ENCODE measurements at places on chromosomes 4 and X.
A peak's percentile ranks its signal among the peaks of the same experiment; 100 is the strongest.

DNA sequence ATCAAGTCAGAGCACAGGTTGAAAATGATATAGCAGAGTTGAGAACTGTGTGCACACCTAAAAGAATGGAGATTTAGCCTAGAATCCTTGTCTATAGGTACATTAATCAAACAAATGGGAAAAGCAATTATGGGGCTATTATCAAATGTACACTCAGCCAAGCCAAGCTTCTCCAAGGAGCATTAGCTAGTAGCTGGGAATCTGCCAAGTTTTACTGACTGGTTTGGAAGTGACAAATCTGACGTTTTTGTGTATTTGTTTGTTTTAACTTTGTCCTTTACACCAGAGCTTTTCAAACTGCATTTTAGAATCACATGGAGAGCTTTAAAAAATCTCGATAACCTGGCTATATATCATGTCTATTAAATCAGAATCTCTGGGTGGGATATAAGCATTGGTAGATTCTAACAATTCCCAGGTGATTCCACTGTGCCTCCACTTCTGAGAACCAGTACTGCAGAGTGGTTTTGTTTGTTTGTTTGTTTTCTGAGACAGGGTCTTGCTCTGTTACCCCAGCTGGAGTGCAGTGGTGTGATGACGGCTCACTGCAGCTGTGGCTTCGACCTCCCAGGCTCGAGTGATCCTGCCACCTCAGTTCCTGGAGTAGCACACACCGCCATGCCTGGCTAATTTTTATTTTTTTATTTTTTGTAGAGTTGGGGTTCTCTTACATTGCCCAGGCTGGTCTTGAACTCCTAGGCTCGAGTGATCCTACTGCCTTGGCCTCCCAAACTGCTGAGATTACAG, 279.8 kb downstream of the UNC5C start:
- no peak for DNase-seq

- DNase-seq: no peak
Observed at GRCh38 chr4:147596981-147597380, 20.2 kb upstream of the TMEM184C start.

DNA sequence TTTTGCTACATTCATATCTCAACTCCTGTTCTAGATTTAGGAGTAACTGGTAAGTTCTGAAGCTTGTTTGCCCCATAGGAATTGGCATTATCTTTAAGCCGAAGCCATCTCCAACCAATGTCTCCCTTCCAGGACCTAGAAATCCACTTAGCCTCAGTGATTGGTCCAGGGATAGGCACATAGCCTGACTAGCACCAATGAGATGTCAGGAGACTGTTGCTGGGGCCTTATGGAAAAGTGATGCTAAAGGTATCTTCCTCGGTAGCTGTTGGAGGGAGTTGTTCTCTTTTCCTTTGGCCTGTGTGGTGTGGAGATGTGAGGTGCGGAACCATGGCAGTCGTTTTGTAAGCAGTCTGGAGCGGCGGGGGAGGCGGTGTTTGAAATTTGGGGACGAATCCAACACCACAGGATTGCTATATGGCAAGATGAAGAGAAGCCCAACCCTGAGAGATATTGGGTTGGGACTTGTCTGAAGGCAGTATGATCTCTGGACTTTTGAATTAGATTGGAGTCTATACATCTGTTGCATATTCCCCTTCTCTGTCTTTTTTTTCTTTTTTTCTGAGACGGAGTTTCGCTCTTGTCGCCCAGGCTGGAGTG, 109.8 kb upstream of the ATP6AP2 start:
- DNase-seq: no peak

GRCh38 chr4:56958111-56958517, 19.3 kb downstream of the NOA1 start:
- peak; percentile 57 for DNase-seq

DNA sequence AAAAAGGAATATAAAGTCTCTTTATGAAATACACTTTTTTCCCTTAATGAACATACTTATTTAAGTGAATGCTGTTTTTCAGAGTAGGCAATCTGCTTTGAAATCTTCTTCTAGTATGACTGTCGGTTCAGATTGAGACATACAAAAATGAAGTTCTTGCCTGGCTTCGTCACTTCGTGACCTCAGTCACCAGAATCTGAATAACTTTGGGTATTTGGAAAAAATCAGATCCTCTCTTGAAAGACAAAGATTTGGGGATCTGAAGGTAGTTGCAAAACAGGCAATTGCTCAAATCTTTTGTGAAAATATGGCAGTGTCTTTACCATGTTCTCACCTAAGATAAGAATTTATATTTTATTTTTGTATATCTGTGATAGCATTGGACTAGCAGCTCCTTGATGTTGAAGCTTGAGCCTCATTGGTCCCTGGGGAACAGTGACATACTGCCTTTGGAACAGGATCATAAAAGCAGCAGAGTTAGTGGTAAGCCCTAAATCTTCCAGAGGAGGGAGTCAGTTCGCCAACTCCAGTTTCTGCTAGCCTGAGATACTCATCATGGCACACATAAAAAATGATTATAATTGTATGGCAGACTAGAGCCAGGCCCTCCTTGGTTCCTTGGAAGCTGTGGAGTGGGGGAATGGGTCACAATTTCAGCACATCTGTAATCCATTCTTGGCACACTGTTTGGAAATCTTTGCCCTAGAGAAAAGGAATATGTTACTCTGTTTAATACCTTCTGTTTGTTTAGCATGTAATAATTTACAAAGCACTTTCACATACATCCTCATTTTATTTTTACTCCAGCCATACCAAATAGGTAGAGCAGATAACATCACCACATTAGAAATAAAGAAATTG, 5.0 kb downstream of the ARFIP1 start:
- DNase-seq: no peak

DNA sequence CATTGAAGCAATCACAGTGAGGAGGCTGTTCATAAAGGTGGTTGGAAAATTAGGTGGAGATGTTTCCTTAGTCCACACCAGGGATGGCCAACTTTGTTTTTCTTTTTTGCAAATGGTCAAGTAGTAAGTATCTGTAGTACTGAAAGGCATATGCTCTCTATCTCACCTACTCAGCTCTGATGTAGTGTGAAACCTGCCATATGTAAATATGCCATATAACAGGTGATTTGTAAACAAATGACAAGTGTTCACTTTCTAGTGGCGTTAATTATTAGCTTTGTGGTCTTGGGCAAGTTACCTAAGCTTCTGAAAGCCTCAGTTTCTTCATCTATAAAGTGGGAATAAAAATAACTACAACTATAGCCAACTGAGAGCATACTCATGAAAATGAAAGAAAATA, 421.4 kb upstream of the LCORL start:
- no peak for DNase-seq

DNA sequence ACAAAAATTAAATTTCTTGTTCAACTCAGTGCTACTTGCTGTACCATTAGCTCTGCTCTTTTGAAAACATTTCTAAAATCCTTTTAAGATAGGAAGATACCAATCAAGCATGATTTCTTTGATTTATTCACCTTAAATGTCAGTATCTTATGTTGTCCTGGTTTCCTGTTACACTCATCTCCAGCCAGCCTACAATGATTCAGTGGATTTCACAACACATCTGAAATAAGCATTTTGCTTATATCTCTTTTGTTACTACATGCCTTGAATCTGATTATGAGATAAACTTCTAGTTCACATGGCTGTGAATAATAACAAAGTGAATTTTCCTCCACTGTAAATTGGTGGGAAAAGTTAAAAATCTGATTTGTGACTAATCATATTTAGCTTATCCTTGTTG, 112.5 kb upstream of the BMP3 start:
- no peak for DNase-seq

DNA sequence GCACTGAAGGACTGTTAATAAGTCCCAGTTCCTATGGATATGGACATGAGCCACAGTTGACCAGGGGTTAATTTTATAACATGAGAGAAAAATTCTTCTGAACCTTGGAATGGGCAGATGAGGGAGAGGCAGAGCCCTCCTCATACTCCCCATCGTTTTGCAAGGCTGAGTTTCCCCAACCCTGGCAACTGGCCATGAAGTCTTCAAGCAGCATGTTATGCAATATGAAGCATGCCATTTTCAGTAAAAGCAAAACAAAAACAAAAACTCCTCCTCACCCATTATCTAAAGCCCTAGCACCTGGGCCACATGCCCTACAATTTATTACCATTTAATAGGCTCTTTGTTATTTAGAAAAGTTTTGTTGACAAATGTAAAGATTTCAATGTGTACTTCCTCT, 64.5 kb downstream of the GPC4 start:
- DNase-seq: no peak

GRCh38 chr4:145252190-145252589, 71.8 kb upstream of the OTUD4 start:
- DNase-seq: no peak

GRCh38 chr4:13654162-13654797, 26.8 kb upstream of the BOD1L1 start:
- peak; percentile 75 for DNase-seq

DNA sequence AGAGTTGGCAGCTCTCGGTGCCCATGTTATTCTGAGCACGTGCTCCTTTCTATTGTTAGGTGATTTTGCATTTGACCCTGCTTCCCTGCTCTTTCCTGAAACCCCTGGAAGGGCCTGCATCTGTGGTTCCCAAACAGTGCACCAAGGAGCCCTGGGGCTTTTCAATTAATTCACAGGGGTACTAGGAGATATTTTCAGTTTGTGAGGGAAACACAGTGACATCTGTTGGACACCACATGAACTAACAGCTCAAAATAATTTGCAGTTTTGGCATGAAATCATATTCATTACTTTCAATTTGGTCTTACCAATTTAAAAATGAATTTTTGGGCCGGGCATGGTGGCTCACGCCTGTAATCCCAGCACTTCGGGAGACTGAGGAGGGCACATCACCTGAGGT, 156.6 kb downstream of the GATB start:
- no peak for DNase-seq

GRCh38 chr4:39120418-39120817, 58.4 kb downstream of the KLHL5 start:
- no peak for DNase-seq

DNA sequence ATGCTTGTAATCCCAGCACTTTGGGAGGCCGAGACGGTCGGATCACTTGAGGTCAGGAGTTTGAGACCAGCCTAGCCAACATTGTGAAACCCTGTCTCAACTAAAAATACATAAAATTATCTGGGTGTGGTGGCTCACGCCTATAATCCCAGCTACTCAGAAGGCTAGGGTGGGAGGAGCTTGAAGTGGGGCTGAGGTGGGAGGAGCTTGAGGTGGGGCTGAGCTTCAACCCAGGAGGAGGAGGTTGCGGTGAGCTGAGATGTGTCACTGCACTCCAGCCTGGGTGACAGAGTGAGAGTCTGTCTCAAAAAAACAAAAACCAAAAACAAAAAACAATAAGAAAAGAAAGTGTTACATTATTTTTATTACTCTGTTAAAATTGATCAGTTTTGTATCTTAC, 1164.4 kb upstream of the IGFBP7 start:
- DNase-seq: no peak

DNA sequence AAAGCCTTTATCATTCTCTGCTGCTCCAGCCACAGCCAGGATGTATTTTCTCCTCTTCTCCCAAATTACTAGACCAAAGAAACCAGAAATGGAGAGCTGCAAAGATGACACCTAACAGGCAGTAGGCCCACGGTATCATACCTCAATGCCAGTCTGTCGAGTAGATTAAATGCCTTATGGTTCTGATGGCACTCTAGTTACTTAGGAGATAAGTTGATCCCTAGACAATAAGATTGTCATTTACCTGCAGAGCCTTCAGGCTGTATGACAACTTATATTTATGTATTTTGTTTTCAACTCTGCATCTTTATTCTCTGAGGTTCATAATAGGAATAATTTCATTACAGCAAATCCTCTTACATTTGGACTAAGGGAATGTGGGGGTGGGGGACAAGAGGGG, 262.1 kb downstream of the LDB2 start:
- no peak for DNase-seq

DNA sequence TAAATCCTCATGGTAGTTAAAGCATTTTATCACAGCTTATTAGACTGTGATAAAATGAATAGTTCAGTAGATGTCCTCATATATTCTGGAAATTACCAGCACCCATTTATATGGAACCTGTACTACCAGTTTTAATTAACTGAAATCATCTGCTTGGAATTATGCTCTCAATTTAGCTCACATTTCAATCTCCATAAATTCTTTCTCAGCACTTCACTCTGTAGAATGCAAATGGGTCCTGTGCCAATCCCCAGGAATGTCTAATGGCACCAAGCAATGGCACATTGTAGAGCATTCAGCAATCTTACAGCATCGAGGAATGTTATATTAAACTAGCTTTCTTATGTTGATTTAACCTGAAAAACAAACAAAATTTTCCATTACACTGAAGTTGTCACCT, 355.1 kb downstream of the PDHA2 start:
- DNase-seq: no peak

- no peak for DNase-seq
Observed at GRCh38 chr4:42642101-42642797, 14.7 kb downstream of the ATP8A1 start.

- DNase-seq: no peak
Observed at GRCh38 chr4:151114986-151115385, 15.6 kb downstream of the RPS3A start.

- DNase-seq: no peak
Observed at GRCh38 chr4:82515705-82516104, 46.1 kb downstream of the TMEM150C start.

DNA sequence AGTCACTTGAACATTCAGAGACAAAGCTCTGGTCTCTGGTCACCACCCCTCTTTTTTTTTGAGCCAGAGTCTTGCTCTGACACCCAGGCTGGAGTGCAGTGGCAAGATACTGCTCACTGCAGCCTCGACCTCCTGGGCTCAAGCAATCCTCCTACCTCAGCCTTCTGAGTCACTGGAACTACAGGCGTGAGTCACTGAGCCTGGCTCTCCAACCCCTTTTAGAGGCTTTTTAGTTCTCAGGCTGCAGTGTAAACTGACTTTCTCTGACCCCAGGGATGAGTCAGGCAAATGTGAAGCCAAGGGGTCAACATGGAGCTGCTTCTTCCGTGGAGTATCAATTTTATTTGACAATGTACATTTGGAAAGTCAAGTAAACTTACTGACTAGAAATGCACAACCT, 229.2 kb downstream of the PTTG2 start:
- no peak for DNase-seq

DNA sequence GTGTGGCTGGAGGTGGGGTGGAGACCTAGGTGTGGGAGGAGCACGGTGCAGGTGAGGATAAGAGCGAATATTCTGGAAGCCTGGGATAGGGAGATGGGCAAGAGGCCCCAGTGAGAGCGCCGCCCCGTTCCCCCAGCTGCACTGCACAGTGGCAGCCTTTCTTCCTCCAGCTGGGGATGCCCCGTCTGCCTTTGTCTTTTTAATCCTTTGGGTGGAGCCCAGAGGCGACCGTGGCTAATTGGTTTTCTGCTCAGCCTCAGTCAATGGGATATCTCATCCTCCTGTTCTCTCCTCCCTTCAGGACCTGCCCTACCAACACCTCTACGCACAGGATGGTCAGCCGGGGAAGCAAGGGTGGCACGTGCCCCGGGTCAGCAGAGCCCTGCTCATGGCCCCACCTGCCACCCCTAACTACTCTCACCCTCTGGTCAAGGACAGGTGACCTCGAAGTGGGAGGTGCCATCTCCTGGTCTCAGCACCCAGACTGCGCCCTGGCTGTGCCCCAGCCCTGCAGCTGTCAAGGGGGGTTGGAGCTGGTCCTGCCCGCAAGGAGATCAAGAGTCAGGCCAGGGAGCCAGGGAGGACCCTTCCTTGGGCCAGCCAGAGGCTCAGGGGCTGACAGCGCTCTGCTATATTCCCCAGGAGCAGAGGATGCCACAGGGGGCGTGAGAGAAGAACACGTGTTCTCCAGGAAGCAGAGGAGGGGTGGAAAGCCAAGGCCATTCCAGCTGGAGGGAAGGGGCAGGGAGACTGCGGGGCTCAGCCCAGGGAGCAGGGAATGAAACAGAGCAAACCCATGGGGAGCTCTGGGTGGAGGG, 64.0 kb downstream of the ADRA2C start:
- no peak for DNase-seq

GRCh38 chrX:122187069-122187713, 996.9 kb upstream of the GRIA3 start:
- DNase-seq: no peak

Data from CD4-positive, alpha-beta T cell treated with Interleukin-4 for 1 hour (primary cell).